ENCODE measurements at places on chromosomes 2 and 18.

GRCh38 chr18:3380384-3380961, 69.5 kb upstream of the TGIF1 start:
- DNase-seq, result peak; percentile 70

DNA sequence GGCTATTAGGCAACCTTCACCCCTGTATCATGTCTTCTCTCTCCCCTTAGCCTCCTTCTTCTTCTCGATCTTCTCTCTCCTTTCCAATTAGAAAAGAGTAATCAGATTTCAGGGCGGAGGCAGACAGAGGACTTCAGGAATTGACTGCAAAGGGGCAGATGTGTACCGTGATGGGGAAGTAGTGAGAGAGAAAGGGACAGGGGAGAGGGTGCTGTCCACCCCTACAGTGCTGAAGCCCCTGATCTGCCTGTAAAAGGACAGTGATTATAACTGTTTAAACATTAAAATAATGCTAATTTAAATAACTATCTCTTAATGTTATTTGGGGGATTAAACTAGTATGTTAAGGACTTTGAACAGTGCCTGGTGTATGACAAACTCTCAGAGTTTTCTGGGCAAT, 178.5 kb downstream of the ACTR3 start:
- no peak for DNase-seq

- no peak for DNase-seq
Observed at GRCh38 chr18:24627644-24628315, 167.3 kb downstream of the HRH4 start.

DNA sequence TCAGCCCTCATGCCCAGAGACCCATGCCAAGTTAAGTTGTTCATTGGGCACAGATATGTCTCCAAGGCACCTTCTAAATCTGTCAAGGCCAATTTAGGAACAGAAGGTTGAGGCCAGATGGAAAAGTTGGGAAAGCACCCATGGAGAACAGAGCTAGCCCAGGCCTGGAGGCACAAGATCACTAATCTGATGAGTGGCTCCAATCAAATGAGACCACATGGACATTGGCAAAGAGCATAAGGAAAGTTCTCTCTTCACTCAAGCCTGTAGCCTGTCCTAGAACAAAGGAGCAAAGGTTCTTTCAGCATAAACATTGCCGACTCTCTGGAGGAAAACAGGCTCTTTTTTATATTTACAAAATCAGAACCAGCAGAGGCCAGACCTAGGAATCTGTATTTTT, 154.8 kb downstream of the RNF152 start:
- DNase-seq, result no peak

DNA sequence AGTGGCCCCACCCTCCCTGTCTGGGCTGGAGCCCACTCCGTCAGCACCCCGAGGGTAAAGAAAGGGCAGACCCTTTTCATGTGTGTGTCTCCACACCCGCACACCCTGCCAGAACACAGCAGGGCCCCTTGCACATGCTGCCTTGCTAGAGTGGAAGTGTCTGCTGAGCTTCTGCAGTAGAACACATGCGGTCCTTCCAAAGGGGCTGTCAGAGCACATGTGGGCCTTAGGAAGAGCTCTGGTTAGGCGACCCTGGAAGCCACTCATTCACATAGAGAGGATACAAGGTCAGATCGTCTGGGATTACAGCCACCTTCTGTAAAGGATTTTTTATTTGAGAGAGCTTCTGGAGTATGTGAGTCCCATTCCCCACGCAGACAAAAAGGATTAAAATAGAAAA, 613.2 kb upstream of the RAB6C start:
- no peak for DNase-seq

DNA sequence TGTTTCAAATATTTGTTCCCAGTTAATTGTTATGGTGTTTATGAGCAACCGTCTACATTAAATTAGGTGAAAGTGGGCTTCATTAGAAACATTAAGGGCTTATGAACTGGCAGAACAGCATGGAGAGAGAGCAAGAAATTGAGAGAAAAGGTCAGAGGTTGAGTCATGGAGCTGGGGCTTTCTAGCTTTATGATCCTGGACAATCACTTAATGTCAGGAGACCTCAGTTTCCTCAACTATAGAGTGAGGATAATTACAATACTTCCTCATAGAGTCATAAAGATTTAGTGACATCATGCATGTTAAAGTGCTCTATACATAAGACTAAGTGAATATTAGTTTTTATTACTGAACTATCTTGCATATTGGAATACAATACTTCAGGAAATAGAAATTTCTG, 83.9 kb downstream of the PLCL1 start:
- DNase-seq, result no peak

GRCh38 chr2:104638859-104639202, 215.1 kb upstream of the POU3F3 start:
- no peak for DNase-seq

DNA sequence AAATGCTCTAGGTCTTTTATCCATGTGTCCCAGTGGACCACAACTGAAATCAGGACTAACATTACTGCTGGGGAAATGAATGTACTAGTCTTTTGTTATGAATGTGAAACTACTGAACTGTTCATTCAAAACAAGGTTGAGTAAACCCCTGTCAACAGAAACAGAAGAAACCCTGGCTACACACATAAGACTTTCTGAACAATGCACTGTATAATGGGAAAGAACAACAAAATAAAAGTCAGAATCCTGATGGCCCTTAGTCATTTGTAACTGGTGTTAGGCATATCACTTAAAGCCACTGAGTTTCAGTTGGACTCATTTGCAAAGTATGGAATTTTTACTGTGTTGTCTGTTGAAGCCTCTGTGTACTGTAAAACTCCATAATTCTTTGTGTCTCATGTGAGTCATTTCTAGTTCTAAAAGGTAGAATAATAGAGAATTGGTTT, 77.0 kb upstream of the UBXN4 start:
- DNase-seq, result no peak

GRCh38 chr2:203354966-203355365, 26.8 kb downstream of the ABI2 start:
- no peak for DNase-seq
